ENCODE measurements at places on chromosomes 11 and 22.
A peak's percentile ranks its signal among the peaks of the same experiment; 100 is the strongest.

- DNase-seq: no peak
These were observed 1.3 kb upstream of the PANX2 start for GRCh38 chr22:50169181-50169759.

DNA sequence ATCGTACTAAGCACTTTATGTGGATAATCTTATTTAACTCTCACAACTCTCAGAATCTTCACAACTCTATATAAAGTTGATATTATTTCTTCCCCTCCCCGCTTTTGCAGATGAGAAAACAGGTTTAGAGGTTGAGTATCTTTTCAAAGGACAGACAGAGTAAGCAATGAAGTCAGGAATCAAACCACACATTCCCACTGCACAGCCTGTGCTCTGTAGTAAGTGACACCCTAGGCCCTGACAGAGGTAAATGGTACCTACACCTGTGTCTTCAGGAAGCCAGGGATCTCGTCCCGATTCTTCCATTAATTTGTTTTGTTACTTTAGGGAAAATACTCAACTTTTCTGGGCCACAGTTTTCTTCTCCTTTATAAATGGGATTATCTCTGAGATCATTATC is 172.5 kb upstream of the MTMR2 start:
- DNase-seq: no peak

- no peak for DNase-seq
These were observed 155.7 kb downstream of the TBC1D22A start for GRCh38 chr22:46918197-46918596.

- no peak for DNase-seq
These were observed 32.0 kb upstream of the LINC01488 start for GRCh38 chr11:69449320-69450063.

DNA sequence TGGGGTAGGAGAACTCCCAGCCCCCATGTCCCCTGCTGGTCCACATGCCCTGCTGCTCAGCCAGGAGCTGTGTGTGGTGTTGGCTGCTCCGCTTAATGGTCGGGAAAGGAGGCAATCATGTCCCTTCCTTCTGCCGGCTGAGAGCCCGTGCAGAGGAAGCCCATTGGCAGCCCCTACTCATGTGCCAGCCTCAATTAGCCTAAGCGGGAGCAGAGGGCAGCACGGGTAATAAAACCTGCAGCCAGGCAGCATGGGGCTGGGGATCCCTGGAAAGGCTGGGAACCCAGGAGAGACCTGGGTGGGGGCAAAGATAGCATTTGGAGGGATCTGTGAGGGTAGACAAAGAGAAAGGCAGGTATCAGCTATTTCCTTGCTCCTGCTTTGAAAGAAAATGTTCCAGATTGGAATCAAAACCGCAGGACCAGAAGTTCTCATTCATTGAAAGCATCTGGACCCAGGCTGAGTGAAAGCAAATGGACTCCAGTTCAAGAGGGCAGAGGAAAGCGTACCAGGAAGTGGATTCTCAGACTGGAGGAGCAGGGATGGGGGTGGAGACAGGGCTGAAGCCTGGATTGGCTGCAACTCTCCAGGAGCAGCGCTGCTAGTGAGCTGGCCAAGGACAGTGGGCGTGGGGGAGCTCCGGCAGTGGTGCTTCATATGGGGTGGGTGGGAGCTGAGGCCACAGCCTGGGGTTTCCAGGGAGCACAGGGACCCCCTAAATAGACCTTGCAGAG is 103.4 kb upstream of the NECTIN1 start:
- DNase-seq: no peak

GRCh38 chr11:18974192-18974591 is 35.0 kb upstream of the MRGPRX1 start:
- no peak for DNase-seq

- DNase-seq: no peak
These were observed 68.4 kb downstream of the TCF20 start for GRCh38 chr22:42202048-42202447.

GRCh38 chr11:1560649-1561251 is 11.3 kb downstream of the DUSP8 start:
- DNase-seq: no peak

GRCh38 chr11:10993186-10993585 is 135.3 kb upstream of the ZBED5 start:
- DNase-seq: no peak

DNA sequence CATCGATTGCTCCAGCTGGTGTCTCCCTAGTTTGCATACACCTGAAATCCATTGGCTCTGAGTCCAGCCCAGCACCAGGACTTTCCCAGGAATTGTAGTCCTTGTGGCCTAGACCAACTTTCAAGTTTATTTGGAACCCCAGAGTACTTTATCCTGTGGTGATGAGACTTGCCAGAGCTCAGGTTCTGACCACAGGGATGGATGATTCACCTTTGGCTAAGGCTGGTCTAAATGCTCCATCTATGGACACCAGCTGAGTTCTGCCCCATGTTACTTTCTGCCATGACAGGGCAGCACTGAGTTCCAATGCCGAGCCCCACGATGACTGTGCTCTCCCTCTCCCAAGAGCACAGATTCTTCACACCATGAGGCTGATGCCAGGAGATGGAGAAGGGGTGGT is 17.3 kb upstream of the INSC start:
- no peak for DNase-seq

- DNase-seq: no peak
These were observed 109.3 kb upstream of the BMAL1 start for GRCh38 chr11:13168271-13168670.

- no peak for DNase-seq
These were observed 166.0 kb downstream of the KIRREL3 start for GRCh38 chr11:126834573-126834972.

GRCh38 chr11:96267496-96268032 is 75.4 kb downstream of the MAML2 start:
- no peak for DNase-seq

- DNase-seq: no peak
These were observed 43.3 kb downstream of the SESN3 start for GRCh38 chr11:95187723-95188122.

GRCh38 chr11:117319214-117319840 is 3.3 kb upstream of the BACE1 start:
- DNase-seq: no peak

- DNase-seq: no peak
These were observed 20.1 kb downstream of the TMPRSS13 start for GRCh38 chr11:117908959-117909610.

DNA sequence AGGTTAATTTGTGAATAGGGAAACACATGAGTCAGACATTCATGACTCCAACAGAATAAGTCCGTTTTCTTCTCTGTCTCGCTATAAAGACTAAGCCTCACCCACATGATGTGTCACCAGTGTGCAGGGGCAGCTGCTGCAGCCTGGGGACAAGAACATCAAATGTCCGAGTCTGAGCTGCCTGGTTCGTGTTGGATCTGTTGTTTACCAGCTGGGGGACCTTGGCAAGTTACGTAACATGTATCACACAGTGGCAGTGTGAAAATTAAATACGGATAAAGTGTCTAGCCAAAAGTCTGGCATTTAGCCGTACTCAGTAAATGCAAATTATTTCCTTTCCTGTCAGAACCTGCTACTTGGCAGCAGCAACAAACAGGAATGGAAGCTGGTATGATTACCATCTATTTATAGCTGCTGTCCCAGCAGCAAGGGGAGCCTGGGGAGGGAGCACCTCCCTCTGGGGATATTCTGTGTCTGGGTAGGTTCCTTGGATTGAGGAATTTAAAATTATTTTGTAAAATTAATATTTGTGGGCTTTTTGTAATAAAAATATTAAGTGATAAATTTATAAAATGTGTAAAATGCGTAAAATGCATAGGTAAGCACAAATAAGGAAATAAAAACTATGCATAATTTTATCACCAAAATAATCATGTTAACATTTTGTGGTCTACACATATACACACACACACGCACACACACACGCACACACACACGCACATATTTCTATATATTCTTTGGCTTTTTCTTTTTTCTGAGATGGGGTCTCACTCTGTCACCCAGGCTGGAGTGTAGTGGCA is 1.3 kb upstream of the CLDN25 start:
- DNase-seq: peak; percentile 34

GRCh38 chr22:47798229-47798628 is 1035.8 kb downstream of the TBC1D22A start:
- DNase-seq: no peak

GRCh38 chr11:128022007-128022368 is 565.4 kb downstream of the ETS1 start:
- DNase-seq: no peak

GRCh38 chr11:10996678-10997077 is 138.8 kb upstream of the ZBED5 start:
- no peak for DNase-seq

DNA sequence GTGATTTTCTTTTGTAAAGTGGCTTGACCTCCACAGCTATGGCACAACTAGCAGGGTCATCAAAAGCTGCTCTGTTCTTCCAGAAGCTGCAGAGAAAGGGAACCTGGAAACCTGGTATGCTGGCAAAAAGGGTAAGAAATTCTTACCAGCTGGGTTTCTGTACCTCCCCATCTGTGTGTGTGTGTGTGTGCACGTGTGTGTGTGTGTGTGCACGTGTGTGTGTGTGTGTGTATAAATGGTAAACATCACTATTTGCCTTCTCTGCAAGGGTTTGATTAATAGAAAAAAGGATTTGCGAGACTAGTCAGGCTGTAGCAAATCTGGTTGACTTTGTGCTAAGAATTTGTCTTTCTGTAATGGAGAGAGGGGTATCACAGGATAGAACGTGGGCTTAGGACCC is 4.7 kb upstream of the MRPL17 start:
- no peak for DNase-seq

- no peak for DNase-seq
These were observed 169.6 kb downstream of the ETS1 start for GRCh38 chr11:128417607-128418324.

- no peak for DNase-seq
These were observed 57.5 kb upstream of the THY1 start for GRCh38 chr11:119480380-119481020.

- DNase-seq: no peak
These were observed 3.6 kb downstream of the CDHR5 start for GRCh38 chr11:620935-621814.

GRCh38 chr11:36699271-36699670 is 101.2 kb upstream of the RAG2 start:
- no peak for DNase-seq

DNA sequence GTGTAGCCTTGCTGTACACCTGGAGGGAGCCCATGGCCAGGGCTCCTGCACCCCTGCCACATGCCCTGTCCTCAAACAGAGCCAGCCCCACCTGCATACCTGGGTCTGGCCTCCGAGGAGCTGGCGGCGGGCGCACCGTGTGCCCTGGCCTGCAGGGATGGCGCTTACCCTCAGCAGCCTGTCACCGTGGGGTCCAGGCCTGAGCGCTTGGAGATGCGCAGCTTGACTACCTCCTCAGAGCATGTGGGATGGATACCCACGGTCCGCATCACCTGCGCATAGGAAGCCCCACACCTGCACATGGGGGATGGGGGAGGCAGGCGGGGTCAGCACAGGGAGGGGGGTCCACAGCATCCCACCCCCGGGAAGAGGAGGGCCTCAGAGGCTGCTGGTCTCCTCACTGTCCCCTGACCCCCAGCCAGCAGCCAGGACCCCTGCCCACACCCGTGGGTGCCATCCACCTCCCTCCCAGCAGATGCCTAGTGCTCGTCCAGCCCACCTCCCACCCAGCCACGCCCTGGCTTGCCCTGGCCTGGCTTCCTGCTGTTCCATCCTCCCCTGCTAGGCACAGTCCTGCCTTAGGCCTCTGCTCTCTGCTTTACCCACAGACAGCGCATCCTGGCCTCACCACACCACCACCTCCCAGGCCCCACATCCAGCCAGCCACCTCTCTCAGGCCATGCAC is 22.4 kb upstream of the GNB1L start:
- no peak for DNase-seq

Measured in ACHN (cell line).